Esophagus muscularis mucosa (tissue), 4 donors: ENCODE measurements at places on chromosomes 2 and 18. TPM values are rescaled to one million over a fixed set of nuclear protein-coding genes. Genes with fewer than 3 reads are reported as not detected.

Gene HRH4
- 0.13 TPM for total RNA-seq

Gene ZBTB7C
- total RNA-seq: 6.3 TPM

GRCh38 chr2:207660994-207661393 lies 35.8 kb upstream of the METTL21A start:
- no peak for DNase-seq

DNA sequence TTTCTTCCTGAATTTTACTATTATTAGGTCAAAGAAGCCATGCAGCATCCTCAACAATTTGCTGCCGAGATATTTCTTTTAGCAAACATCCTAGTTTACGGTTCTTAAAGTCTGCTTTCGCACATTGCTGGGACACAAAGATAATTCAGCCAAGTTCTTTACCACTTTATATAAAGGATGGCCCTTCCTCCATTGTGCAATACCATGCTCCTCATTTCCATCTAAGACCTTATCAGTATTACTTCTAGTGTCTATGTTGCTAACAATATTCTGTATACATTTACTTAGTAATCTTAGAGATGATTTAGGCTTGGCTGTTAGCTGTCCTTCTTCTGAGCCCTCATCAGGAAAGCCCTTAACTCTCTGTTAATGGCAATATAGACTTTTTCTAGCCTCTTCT lies 8.0 kb upstream of the REG1A start:
- no peak for DNase-seq

DNA sequence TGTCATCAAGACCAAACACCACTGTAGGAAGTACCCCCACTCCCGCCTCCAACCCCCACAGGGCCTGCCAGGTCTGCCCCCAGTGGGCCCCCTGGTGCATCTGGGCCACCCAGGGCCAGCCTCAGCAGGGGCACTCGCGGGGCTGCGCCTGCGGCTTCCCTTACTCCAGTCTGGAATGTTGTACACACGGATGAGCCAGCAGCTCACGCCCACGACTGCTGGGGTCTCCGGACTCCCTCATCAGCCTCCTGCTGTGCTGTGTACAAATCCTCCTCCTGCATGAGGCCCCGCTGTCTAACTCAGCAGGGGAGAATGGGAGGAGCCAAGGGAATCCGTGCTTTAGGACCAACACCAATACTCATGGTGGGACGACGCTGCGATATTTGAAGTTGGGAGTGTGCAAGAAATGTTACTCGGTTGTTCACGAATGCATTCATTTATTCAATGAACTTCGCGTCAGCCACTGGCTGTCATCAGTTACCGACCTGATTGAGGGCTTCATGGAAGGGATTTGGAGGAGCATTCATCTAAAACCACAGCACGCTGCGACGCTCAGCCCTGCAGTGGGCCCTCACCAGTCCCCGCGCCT lies 654 bp upstream of the ASB1 start:
- no peak for DNase-seq

DNA sequence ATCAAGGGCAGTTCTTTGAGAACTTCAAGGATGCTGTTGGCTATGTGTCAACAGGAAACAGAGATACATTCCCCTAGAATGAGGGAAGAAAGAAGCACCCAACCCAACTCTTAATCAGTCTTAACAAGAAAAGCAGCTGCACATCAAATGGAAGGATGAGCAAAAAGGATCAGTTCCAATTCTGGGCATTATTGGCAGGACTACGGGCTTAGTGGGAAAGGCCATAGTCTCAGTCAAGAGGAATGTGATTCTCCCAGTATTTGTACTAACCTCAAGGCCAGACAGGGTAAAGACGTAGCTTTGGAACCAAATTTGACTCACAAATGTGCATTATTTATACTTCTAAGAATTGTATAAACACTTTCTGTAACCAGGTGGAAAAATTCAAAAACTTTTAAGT lies 18.2 kb downstream of the BMP10 start:
- no peak for DNase-seq
